ENCODE measurements at places on chromosomes 5 and 9.
A peak's percentile ranks its signal among the peaks of the same experiment; 100 is the strongest.

- no peak for DNase-seq
Observed at GRCh38 chr5:5209510-5210286, 69.6 kb downstream of the ADAMTS16 start.

DNA sequence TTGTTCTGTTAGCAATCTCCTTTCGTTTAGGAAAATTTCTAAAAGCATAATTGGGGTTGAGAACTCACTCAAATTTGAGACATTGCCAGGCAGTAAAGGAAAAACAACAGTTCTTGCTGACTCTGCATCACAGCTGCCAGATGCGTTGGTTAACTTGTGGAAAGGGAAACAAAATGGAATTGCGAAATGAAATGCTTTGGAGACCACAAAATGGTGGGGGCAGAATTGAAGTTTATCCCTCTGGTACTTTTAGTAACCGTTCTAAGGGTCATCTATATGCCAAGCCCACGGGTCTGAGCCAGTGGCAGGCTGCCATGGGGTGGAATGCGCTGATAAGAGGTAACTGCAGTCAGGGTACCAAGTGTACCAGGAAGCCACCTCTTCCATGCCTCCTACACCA is 28.6 kb upstream of the SELENOP start:
- no peak for DNase-seq

- peak; percentile 36 for DNase-seq
Observed at GRCh38 chr9:33921967-33922895, 105.3 kb downstream of the UBE2R2 start.

DNA sequence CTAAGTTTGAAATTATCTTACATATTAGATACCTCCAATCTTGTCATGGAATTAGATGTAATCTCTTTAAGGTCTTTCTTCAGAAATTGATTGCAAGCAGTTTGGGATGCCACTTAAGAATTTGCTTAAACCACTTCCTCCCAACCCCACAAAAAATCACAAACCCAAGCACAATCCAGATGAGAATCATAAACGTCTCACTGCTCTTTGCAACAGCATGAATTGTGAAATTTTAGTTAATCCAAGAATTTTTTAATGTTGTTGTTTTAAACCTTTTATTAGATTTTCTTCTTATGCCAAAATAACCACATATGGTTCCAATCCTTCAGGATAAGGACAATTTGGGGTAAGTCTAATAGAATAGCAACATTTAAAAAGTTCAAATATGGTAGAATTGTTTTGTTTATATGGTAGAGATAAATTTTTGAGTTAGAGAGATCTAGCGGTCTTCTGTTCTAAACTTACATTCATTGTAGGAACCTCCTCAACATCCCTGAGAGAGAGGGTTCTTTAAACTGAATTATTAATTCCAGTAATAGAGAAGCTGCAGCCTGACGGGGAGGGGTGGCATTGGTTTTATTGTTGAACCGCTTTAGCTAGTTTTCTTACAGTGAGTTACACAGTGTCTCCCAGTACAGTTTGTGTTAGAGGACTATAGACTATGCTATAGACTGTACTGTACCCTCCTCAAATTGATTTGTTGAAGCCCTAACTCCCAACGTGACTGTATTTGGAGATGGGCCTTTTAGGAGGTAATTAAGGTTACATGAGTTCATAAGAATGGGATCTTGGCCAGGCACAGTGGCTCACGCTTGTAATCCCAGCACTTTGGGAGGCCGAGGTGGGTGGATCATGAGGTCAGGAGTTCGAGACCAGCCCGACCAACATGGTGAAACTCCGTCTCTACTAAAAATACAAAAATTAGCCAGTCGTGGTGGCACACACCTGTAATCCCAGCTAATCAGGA is 24.8 kb upstream of the IL6ST start:
- no peak for DNase-seq

GRCh38 chr5:169893010-169893409 is 87.3 kb downstream of the INSYN2B start:
- DNase-seq, result no peak

DNA sequence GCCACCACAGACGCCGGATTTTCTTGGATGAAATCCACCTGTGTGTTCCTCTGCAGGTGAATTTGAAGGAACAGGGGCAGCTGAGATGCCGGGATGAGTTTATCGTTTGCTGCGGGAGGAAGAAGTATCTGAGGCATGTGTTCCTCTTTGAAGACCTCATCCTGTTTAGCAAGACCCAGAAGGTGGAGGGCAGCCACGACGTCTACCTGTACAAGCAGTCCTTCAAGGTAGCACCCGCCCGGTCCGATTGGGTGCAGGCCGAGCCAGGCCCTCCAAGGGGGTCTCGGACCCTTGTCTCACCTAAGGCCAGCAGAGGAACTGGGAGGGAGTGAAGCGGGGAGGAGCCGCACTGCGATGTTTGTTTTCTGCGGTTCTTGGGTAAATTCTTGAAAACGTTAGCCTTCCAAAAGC is 18.4 kb upstream of the LRRC14B start:
- peak; percentile 10 for DNase-seq

DNA sequence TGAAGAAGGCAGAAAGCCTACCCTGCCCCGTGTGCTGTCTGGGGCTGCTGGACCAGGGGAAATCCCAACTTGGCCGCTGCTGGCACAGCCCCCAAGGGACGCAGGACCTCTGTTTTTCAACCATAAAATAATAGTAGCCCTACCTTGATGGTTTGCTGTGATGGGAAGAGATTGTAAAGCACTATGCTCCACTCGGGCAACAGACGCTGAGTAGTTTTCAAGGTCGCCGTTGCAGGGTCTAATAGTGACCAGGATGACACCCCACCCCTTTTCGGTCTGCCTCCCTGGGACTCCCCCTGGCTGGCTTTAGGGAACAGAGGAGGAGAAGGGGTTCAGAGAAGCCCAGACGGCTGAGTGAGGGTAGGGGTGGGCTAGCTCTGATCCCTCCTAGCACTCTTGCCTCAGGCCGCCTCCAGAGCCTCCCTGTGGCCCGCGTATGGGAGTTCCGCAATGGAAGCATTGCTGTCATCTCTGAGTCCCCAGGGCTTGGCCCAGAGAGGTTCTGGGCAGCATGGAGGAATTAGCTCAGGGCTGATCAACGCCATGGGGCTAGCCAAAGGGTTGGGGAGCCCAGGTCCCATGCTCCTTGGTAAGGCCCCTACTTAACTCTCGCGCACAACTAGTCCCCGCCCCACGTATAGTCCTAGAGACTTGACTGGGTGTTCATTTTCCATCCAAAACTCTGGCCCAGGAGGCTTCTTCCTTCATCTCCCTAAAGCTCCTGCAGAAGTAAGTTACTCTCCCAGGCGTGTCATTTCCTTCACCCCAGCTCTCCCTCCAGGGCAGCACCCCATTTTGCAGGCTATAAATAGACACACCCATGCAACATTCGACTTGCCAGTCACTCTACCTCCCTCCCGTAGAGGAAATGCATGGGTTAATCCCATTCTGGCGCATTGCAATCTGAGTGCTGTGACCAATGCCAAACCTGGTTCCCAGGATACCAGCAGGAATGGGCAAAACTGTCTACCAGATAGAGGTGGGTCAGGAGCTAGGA is 1.1 kb upstream of the IRF1 start:
- peak; percentile 63 for DNase-seq

DNA sequence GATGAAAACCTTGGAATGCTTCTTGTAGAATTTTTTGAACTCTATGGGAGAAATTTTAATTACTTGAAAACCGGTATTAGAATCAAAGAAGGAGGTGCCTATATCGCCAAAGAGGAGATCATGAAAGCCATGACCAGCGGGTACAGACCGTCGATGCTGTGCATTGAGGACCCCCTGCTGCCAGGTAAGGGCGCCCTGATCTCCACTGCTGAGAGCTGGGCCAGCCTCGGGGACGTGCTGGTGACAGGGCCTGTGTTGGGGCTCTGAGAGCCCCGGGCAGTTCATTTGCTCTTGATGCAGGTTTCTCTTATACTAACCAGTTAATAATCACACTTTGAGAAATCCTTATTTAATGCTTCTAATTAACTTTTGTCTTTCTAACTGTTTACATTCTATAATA is 33.0 kb downstream of the TENT4A start:
- no peak for DNase-seq

- no peak for DNase-seq
Observed at GRCh38 chr9:98532147-98532546, 176.6 kb downstream of the GABBR2 start.

DNA sequence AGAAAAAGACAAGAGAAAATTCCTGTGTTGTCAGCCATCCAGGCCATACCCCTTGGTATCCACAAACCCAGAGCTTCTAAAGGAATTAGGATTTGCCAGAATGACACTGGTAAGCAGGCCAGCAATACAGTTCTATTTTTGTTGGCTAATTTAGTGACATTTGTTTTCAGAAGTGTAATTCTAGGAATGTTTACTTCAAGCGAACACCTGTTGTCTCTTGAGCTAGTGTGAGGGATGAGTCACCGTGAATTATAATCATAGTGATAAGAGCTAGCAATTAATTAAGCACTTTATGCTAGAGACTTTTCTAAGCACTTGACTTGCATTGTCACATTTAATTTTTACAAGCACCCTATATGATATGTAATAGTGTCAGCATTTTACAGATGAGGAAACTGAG is 99.2 kb downstream of the PRKACG start:
- no peak for DNase-seq

DNA sequence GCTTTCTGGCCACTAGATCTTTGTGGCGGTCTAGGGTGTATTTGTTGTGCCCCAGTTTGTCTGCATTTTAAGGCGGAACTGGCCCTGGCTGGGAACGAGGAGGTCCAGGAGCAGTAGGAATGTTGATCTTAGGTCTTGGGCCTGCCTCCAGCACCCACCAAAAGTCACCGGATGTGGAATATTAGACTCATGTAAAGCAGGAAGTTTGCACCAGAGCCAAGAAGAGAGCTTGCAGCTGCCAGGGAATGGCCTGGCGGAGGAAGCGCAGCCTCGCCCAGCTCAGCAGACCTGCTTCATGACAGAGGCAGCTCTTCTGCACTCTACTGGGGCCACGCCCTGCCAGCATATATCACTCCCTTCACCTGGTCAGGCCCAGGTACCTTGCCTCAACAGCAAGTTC is 3.3 kb downstream of the GPX3 start:
- no peak for DNase-seq

DNA sequence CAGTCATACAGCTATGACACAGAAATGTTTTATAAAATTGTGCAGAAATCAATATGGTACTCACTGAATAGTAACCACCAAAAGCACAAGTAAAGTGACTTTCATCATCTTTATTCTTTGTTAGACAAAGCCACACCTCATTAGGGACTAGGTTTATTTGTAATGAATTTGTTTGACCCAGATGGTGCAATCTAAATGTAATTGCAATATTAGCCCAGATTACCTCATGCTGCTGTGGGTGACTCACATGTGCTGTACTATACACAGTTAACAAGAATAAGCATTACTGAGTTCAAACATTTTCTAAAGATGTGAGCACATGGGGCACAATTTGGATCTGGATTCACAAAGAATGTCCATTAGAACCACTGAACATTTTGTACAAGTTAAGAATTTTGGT is 759.3 kb upstream of the TYRP1 start:
- no peak for DNase-seq

GRCh38 chr9:38431116-38431515 is 6.9 kb upstream of the IGFBPL1 start:
- DNase-seq, result no peak

DNA sequence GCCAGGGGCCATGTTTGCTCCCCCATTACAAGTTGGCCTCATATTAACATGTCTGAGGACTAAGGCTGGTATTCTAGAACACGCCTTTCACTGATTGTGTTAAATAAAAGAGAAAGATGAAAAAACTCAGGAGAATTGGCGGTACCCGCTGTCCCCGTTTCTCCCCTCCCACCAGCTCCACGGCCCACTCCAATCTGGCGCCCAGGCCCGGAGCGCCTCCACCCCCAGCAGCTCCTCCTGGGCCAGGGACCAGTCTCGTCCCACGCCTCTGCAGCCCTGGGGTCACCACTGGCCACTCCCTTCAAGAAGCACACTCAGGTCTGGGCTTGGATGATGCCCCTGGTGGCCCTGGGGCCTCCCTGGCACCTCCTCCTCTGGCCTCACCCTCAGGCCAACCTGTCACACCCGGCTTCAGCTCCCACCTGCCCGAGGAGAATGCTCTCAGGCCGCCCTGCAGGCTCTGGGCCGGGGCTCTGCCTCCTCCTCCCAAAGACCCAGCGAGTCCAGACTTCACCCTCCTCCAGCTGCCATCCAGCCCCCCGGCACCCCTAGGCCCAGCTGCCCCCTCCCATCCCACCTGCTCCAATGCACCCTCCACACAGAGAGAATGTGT is 133.0 kb upstream of the PPP1R26 start:
- DNase-seq, result peak; percentile 13

DNA sequence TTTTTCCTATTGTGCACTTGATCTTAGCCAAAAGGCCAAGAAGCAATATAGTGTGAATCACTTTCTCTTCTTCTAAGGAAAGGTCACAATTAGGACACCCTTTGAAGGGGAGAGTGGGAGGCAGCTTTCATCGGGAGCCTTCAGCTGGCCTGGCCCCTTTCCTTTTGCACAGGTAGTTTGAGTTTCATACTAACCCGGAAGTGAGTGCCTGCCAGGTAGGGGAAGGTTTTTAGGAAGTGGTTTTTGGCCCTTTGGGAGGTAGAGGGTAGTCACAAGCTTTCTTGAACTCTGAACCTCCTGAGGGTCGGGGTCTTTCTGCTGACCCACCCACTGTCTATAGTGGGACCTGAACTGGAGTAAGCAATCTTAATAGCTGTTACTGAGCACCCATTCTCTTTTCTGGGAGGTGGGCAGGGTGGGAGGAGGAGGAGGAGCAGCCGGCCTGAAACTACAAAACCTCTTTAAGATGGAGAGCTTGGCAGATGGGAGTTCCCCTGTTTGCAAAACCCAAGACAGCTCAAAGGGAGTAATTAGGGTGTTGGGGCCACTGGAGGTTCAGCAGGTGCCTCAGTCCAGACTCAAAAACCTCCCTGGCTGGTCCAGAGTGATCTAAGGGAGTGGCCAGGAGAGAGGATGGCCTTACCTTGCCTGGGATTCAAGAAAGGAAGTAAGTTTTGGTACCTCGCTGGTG is 6.0 kb downstream of the LARP1 start:
- peak; percentile 48 for DNase-seq

Measured in activated naive CD4-positive, alpha-beta T cell treated with anti-CD3 and anti-CD28 coated beads, Interleukin-2, amount 10 ng/mL, durations not matched to agents 7 days and 5 days (primary cell).